ENCODE measurements at places on chromosomes 3 and 15. TPM values are rescaled to one million over a fixed set of nuclear protein-coding genes. Genes with fewer than 3 reads are reported as not detected.

- peak; percentile 42 for DNase-seq
Measured at GRCh38 chr15:94231723-94232468, 535 bp downstream of the MCTP2 start.

GRCh38 chr3:47803480-47804025 lies 615 bp downstream of the DHX30 start:
- DNase-seq: peak; percentile 10

DNA sequence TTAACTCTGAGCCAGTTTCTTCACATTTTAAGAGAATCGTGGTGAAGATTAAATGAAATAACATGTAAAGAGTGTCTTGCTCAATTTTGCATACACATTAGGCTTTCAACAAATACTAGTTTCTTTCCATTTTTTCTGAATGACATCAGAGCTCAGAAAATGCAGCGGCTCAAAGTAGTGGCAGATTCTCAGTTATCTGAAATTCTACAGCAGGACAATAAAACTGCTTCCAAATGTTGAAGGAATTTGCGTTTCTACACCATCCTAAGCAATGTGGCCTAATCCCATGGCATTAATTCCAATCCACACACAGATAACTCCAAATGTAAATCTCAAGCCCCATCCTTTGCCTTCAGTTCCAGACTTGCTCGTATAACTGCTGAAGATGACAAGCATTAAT lies 115.8 kb downstream of the PLCH1 start:
- no peak for DNase-seq

SKIL gene
- 14.2 TPM for total RNA-seq

DNA sequence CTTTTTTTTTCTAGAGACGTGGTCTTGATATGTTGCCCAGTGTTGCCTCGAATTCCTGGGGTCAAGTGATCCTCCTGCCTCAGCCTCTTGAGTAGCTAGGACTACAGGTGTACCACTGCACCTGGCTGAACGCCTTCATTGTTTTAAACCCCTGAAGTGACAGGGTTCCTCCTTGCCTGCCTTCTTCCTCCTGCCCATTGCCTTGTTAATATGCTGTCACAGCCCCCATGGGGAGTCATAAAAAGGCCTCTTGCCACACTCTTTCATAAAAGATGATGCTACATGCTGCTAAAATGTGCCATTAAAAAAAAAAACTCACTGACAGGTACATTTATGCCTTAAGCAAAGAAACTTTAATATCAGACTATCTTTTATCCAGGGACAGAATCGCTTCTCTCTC lies 116.8 kb upstream of the SKOR1 start:
- no peak for DNase-seq

DNA sequence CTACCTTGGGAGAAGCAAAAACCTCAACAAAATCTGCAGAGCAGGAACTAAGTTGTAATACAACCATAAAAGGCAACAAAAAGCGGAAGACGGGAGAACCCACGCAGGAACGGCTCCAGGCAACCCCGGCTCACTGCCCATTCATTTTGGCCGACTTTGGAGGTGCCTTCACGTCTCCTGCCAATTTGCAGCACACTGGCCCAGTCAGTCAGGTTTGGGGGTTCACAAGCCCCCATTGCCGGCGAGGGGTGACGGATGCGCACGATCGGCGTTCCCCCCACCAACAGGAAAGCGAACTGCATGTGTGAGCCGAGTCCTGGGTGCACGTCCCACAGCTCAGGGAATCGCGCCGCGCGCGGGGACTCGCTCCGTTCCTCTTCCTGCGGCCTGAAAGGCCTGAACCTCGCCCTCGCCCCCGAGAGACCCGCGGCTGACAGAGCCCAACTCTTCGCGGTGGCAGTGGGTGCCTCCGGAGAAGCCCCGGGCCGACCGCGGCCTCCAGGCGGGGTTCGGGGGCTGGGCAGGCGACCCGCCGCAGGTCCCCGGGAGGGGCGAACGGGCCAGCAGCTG lies 463 bp downstream of the TERC start:
- peak; percentile 75 for DNase-seq

GRCh38 chr3:150408221-150409124 lies at the start of gene TSC22D2:
Gene TSC22D2, plus strand, starts transcription at chr3:150408298. Its CDS starts 1,053 bp downstream, at chr3:150409351.
- DNase-seq: peak; percentile 93

CTXN2 gene
- total RNA-seq: not detected

DNA sequence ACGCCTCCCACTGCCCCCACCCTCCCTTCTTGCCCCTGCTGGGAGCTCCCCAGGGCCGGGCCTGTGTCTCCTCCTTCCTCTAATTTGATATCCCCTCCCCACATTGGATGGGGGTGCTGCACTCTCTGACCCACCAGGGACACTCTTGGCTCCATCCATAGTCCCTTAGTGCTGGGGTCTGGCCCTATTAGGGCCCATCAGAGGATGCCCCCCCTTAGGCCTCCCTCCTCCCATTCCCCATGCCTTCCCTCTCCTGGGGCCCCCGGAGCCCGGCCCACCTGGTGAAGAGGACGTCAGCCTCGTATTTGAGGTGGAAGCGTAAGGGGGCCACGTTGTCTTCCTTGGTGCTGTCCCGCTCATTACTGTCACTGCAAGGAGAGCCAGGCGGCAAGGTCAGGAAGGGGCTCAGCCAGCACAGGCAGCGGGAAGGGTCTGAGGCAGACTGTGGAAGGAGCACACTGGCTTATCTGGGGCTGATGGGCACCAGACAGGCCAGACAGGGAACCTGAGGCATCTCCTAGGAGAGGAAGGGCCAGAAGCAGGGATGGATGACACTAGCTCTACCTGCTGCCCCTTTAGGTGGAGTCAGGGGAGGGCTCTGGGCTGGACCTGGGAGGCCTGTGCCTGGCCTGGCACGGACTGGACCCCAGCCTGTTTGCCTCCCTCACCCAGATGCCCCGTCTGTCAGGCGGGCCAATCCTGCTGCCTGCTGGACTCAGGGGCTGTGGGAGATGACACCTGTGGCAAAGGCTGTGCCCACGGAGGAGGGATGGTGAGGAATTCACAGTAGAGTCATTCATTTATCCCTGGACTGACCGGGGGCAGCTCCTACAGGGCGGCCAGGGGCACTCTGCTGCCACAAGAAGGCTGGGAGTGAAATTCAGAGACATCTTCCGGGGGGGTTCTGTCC lies 36.2 kb downstream of the FEM1B start:
- DNase-seq: no peak

DNA sequence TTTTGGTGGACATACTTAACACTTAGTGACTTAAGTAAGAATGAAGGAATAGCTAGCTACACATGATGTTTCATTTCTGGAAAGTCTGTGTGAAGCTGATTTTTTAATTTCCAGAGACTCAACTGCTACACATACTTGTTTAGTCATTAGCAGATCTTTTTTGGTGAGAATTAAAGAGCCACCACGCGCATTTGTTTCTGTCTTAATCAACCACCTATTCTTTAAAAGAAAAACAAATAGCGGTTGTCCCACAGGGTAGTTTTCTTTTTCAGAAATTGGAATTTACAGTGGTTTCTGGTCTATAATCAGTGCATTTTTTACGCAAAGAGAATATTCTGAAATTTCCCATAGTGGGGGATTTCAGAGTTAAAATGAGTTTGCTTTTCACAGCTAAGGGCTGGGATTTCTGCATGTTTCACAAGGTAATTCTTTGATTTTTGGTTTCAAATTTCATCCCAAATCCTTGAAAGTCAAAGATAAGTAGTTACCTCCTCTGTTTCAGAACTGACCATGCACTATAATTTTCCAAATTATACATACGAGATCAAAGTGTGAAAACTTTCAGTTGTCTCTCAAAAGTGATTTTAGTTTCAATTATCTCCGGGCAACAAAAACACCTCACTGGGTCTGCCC lies 631.0 kb upstream of the GRM7 start:
- DNase-seq: no peak

- DNase-seq: no peak
Measured at GRCh38 chr3:169118666-169119370, 544.7 kb downstream of the MECOM start.

IRAK2 gene
- 3.0 TPM for total RNA-seq

- DNase-seq: no peak
Measured at GRCh38 chr15:50227076-50227475, 38.5 kb downstream of the HDC start.

BFSP2 gene
- total RNA-seq: 1.1 TPM

DNA sequence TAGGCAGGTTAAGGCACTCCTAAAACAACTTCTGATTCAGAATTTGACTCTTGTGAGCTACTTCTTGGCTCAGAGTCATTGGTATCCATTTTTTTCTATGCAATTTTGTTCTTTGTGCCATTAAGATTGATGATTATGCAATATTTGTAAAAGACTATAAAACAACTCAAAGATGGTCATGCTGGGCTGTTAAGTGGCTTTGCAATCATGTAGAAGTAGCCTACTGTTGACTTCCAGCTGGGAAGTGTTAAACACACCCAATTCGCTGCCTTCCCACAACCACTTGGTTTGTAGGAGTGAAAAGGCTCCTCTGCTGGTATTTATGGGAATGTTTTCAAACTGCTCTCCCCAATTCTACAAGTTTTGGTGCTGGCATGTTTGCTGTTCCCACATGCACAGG lies 74.7 kb upstream of the COL6A6 start:
- DNase-seq: no peak

DUOXA2 gene
- not detected for total RNA-seq

KNL1 gene
- total RNA-seq: 20.9 TPM

IQSEC1 gene
- total RNA-seq: 39.2 TPM

GRCh38 chr15:47961401-47962090 lies 159.2 kb upstream of the SLC24A5 start:
- DNase-seq: peak; percentile 25

TLE3 gene
- 48.4 TPM for total RNA-seq

- no peak for DNase-seq
Measured at GRCh38 chr3:119647843-119648575, 12.4 kb downstream of the POPDC2 start.

GRCh38 chr3:186566772-186567071 lies 417 bp downstream of the TBCCD1 start:
- DNase-seq: no peak

DNA sequence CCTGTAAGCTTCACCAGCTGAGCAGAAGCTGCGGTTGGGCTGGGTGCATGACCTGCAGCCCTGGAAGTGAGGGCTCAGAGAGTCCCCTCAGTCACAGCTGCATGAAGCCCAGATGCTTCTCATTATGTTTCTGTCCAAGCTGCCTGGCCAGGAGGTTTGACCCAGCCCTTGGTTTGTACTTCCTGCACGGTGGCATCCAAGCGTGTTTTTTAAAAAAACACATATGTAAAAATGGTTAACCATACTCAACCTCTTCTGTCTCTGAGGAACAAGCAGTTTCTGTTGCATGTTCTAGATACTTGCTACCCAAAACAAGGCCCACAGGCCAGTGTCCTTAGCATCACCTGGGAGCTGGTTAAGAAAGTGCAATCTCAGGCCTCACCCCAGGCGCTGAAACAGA lies 76.0 kb upstream of the ATP10A start:
- no peak for DNase-seq

DNA sequence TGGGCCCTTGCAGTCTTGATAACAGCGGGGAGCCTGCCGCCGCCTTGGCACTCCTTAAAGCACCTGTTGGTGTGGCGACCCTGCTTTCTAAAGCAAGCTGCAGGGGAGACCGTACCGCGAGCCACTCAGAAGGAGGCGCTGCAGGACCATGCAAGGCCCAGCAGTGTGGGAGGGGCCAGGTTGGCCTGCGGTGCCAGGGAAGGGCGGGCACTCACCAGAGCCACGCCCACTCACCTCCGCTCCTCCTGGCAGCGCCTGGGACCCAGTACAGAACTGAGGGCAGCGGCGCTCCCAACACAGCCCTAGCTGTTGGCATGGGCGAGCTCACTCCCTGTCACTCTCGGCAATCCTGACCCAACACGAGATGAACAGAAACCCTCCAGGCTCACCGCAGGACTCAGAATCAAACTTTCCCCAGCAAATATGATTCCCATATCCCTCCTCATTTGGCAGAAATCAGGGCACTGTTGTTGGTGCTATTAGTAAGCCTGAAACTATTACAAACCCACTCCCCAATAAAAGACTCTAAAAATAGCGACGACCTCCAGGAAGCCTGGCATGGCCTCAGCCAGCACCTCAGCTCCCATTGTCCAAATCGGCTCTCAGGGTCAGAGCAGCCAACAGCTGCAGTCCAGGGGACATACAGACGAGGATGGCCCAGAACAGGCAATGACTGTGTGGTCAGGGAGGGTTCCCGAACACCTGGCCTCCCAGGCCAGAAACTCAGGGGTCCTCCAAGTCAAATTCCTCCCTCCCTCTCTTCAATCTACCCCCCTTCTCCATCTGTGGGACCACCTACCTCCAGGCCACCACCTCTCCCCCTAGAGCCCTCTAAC lies 77.2 kb downstream of the TBC1D2B start:
- peak; percentile 88 for DNase-seq

- DNase-seq: peak; percentile 31
Measured at GRCh38 chr15:69815793-69816192, 281.9 kb downstream of the TLE3 start.

DNA sequence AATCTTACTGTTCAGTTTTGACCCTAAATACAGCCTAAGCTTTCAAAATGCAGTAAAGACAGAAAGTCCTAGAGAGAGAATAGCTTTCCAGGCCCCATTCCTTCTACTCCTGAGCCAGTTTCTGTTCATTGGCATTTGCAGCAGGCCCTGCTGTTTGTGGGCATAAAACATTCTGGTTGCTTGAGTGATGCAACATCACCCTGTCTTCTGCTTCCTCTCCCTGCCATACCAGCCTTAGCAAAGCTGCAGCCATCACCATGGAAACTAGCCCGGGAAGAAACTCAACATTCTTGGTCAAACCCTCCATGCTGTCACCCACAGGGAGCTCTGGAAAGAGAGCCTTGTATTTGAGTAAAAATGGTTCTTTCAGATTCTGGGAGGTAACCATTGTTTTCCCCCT lies 325.7 kb downstream of the MAGI1 start:
- DNase-seq: no peak
